Caco-2 (cell line): ENCODE measurements at places on chromosomes 11 and 22. TPM values are rescaled to one million over a fixed set of nuclear protein-coding genes. Genes with fewer than 3 reads are reported as not detected.

Gene NLRP10
- 0.14 and 0.20 TPM in 2 replicates for total RNA-seq

Gene ACR
- total RNA-seq: not detected in 2 replicates

Gene IFTAP
- total RNA-seq: 8.9 and 10.4 TPM in 2 replicates

Gene TSGA10IP
- total RNA-seq: 0.79 TPM in 1 of 2 replicates, not detected in the other

Gene CSF2RB
- not detected in 2 replicates for total RNA-seq

Gene NAALAD2
- 139 and 142 TPM in 2 replicates for total RNA-seq

Gene GLYATL2
- not detected in 2 replicates for total RNA-seq

Gene OR8D4
- not detected in 2 replicates for total RNA-seq

Gene MUC2
- total RNA-seq: 0.05 and 0.35 TPM in 2 replicates

Gene ZNF215
- not detected in 2 replicates for total RNA-seq

Gene TRIM49
- not detected in 2 replicates for total RNA-seq

Gene SAA2
- not detected in 2 replicates for total RNA-seq

Gene TLCD5
- 9.8 and 11.8 TPM in 2 replicates for total RNA-seq

Gene MPEG1
- not detected in 2 replicates for total RNA-seq
